ENCODE measurements at places on chromosomes 1 and 21.

- no peak for DNase-seq
Observed at GRCh38 chr1:118115567-118116295, 69.3 kb downstream of the SPAG17 start.

DNA sequence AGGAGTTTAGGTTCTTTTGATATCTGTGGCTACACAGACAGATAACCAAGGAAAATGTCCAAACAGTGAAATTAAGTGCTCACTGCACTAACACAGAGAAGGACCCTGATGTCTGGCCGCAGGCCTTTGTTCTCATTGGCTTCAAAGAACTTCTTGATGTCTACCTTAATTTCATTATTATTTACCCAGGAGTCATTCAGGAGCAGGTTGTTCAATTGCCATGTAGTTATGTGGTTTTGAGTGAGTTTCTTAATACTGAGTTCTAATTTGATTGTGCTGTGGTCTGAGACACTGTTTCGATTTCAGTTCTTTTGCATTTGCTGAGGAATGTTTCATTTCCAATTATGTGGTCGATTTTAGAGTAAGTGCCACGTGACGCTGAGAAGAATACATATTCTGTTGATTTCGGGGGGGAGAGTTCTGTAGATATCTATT lies 15.2 kb upstream of the LGALS8 start:
- no peak for DNase-seq

GRCh38 chr1:198201956-198202784 lies 45.4 kb downstream of the NEK7 start:
- no peak for DNase-seq

- no peak for DNase-seq
Observed at GRCh38 chr1:5903680-5904079, 88.5 kb downstream of the NPHP4 start.

GRCh38 chr1:94719926-94720793 lies 100.0 kb upstream of the SLC44A3 start:
- DNase-seq: no peak

GRCh38 chr1:48735796-48736195 lies 40.9 kb downstream of the BEND5 start:
- no peak for DNase-seq

GRCh38 chr1:42964044-42964812 lies 5.6 kb upstream of the SLC2A1 start:
- no peak for DNase-seq

GRCh38 chr1:162697140-162697895 lies 65.1 kb downstream of the DDR2 start:
- DNase-seq: no peak

DNA sequence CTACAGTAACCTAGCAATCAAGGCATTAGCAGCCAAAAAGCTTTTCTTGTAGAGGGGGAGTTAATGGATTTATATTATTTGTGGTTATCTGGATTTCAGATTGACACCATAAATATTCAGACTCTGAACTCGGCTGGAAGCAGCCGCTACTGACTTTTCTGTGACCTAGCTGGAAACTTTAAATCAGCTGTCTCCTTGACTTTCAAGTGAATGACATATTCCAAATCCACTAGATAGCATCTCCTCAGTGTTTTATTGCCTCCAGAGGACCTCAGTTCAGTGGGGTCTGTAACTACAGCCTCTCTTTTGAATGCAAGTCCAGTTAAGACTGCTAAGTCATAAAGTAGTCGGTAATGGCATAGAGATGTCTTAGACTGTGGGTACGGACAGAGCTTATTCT lies 448.5 kb downstream of the NUF2 start:
- no peak for DNase-seq

DNA sequence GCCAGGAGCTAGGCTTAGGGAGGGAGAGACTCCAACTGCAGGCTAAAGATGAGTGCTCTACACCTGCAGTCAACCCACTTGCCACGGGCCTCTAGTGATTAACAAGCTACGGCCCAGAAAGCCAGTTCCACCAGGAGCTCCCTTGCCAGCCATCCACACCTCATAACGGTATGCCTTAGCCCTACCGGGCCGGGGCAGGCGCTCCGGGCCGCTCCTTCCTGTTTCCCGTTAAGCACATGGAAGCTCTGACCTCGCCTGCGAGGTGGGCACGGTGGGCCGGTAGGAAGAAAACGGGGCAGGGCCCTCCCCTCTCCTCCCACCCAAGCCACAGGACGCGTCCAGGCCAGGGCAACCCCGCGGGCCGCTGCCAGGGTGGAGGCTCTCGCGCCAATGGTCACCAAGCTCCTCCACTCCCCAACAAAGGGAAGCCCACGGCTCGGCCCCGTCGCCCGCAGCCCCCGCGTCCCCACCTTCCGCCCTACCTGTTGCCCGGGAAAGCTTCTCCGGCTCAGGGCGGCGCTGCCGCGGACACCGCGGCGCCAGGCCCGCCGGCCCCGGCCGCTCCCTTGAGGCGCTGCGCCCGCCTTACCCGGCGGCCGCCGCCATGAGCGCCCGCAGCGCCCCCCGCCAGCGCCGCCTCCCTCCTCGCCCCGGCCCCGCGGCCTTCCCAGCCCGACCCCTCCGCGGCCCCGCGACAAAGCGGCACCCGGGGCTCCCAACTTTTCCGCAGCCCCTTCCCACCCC lies 627 bp downstream of the CERS2 start:
- DNase-seq: peak; percentile 52

DNA sequence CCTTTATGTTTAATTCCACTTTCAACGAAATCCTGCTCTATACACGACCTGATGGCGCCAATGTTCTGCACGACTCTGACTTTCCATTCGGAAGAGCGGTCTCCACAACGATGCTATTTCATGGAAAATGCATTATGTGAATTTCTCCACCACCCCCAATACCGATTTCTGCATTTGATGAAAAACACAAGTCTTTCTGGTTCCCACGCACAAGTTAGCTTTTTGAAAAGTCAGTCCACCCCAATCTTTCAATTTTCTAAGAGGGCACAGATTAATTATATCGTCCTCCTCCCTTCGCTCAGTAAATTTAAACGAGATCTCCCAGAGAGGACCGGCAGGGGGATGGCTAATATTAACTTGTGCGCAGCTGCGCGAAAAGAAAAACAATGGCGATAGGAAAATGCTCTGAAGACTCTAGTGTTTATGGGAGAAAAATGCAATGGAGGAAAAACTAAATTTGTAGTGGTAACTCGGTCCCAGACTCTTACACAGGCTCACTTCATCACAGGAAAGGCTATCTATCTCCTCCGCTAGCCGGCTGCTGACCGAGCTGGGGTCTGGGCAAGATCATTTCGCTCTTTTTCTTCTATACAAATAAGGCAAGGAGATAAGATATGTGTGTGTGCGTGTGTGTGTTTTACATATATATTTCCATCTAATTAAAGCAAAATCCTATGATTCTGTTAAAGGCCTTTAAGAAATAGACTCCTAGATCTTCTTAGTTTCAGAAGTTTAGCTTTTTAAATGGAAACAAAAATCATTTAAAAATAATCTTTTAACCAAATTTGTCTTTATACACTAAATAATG lies 1.2 kb upstream of the LHX8 start:
- no peak for DNase-seq

DNA sequence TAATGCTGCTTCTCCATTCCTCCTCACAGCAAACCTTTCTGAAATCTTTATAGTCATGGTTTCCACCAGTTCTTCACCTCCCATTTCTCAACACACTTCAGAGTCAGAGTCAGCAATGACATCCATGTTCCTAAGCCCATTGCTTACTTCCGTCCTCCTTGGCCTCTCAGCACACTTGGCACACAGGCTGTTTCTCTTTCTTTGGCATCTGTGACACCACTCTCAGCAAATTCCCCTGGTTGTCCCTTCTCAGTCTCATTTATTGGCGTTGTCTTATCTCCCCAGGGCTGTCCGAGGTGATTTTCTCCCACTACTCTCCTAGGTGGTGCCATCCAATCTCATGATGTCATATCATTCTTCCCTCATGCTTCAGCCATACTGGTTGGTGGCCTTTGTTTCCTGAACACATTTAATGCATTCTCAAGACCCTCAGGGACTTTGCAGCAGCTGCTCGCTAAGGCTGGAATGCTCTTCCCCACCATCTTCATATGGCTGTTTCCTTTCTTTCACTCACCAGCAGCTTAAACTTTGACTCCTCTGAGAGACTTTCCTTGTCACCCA lies 3.3 kb upstream of the LGALS8 start:
- DNase-seq: no peak

DNA sequence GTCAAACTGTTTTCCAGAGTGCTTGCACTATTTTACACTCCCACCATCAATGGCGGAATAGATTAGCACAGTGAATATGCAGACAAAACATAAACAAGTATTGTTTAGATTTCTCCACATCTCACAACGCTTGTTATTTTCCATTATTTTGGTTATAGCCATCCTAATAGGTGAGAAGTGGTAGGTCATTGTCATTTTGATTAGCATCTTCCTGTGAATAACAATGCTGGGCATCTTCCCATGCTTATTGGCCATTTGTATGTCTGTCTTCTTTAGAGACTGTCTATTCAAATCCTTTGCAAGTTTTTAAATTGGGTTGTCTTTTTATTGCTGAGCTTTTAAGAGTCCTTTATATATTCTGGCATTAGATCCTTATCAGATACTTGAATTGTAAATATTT lies 54.7 kb downstream of the LRRC71 start:
- no peak for DNase-seq

GRCh38 chr1:194870860-194871259 lies 1684.4 kb upstream of the B3GALT2 start:
- DNase-seq: no peak

GRCh38 chr1:205190845-205191577 lies 20.5 kb downstream of the DSTYK start:
- DNase-seq: no peak

GRCh38 chr1:248406721-248407692 lies 4.2 kb downstream of the OR2T1 start:
- DNase-seq: no peak

GRCh38 chr21:32007456-32007855 lies 134.6 kb downstream of the HUNK start:
- no peak for DNase-seq

DNA sequence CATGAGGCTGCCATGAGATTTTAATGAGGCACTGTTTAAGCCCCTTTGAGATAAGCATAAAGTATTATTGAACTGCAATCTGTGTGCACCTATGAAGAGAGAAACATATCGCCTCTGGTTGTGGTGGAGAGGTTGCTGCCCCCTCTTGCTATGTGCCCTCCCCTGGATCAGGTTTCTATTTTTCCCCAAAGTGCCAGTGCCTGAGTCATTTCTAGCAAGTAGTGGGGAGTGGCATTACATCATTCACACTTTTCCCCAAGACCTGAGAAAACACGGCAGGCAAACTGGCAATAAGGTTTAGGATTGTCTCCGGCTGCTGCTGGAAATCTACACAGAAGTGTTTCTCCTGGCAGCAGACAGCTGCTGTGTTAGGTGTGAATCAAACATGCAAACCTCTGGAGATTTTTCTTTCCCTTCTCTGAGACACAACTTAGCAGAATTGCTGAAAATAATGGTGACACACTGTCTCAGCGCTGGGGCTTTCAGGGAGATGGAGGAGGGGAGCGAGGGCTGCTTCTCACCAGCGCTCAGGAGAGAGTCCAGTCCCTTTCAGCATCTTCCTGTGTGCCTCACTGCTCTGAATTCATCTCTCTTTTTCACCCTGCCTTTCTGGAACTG lies 13.7 kb upstream of the RGS16 start:
- DNase-seq: no peak

DNA sequence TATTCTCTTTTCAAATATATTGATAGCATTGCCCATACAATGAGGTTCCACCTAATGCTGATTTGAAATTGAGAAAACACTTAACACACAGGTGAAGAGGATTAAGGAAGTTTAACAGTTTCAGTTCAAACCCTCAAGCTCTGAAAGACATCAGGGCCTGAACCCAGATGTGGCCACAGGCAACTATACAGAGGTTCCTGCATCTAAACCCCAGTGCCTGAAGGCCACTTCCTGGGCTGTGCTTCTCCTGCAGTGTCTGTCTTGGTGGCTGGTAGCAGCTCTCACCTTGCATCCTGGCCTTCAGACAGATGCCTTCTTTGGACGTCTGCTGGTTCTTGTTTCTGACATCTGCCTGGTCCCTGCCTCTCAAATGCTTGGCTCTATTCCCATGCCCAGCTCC lies 25.1 kb upstream of the NGF start:
- no peak for DNase-seq

DNA sequence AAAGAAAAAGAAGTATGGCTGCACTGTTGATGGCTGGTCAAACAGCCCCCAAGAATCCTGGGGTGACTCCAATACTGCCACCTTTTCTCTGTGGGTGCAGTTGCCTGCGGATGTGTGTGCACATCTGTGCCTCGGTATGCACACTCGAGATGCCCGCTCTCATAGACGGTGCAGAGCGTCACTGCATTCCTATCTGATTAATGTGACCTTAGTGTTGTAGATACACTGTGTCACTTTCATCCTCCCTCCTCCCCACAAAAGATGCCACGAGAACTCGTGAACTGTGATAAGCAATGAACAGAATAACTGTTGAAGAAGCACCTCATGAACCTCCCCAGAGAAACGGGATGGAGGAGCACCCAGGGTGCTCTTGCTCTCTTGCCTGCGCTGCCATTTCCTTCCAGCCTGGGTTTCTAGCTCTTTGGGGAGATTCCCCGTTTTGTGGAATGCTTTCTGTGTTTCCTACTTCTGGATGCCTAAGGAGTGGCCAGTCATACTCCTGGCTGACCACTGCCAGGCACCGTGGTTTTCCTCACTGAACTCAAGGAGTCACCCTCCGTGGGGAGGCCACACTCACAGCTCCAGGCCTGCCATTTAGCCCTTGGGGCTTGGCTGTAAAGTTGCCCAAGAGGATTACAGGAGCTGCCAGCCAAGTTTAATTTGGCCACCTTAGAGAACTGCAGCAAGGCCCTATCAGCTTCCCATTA lies 32.0 kb downstream of the NTPCR start:
- no peak for DNase-seq

- peak; percentile 43 for DNase-seq
Observed at GRCh38 chr1:31904339-31905092, 33.7 kb downstream of the PTP4A2 start.

DNA sequence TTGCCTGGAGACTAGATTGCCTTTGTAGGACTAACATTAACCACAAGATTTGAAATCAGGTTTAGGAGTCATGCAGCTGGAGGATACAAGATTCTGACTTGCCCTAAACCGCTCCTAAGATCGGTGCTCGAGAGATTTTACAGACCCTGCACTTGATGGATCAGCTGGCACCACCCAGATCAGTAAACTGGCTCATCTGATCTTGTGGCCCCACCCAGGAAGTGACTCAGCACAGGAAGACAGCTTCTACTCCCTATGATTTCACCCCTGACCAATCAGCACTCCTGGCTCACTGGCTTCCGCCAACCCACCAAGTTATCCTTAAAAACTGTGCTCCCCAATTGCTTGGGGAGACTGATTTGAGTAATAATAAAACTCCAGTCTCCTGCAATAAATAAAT lies 876 bp upstream of the CATSPERE start:
- DNase-seq: peak; percentile 38

GRCh38 chr1:235659186-235659771 lies 9.7 kb upstream of the GNG4 start:
- DNase-seq: no peak

DNA sequence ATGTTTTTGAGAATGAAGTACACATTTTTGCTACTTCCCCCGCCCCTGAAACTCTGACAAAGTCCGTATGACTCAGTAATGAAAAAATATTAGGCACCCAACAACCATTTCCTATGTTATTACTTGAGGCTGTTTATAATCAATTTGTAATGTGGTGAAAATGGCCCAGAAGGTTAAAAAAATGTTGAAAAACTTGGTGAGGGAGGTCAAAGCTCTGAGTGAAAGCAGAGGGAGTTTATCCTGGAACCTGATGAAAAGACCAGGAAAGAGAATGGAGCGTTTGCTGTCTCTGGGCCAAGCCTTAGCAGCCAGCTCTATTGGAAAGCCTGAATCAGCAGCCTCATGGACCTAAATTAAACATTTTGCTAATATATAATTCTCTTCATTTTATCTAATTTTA lies 367.7 kb upstream of the NEGR1 start:
- DNase-seq: no peak

- DNase-seq: no peak
Observed at GRCh38 chr1:236275586-236275985, 6.2 kb downstream of the ERO1B start.

Data from left cardiac atrium (tissue), 4 donors.